ENCODE measurements at places on chromosomes 12 and 14. TPM values are rescaled to one million over a fixed set of nuclear protein-coding genes. Genes with fewer than 3 reads are reported as not detected.
A peak's percentile ranks its signal among the peaks of the same experiment; 100 is the strongest.

GRCh38 chr12:132317233-132317938 is 12.0 kb downstream of the GALNT9 start:
- no peak for DNase-seq

DNA sequence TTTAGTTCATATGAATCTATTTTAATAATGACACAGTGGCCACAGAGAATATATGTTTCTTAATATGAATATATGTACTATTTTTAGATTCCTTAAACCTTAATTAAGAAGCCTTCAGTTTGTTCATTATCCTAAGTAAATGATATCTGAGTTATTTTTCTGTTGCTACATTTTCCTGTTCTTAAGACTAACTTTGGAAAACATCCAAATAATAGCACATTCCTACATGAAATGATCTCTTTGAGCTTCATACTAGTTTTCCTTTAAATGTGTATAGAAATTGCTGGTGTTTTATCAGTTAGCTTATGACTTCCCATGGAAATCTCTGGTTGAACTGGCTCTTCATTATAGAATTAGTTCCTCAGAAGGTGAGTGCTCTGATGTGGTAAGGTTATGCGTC is 72.1 kb downstream of the POLR3B start:
- DNase-seq, result no peak

- DNase-seq, result no peak
Measured at GRCh38 chr14:56992332-56992820, 182.1 kb upstream of the OTX2 start.

- DNase-seq, result peak; percentile 74
Measured at GRCh38 chr12:132904718-132905328, 17.4 kb upstream of the CHFR start.

GRCh38 chr14:59245809-59246295 is 57.4 kb downstream of the DAAM1 start:
- DNase-seq, result no peak

SRRM4 gene
- total RNA-seq, result not detected

SUDS3 gene
- total RNA-seq, result 38.9 TPM
